ENCODE measurements at places on chromosomes 4 and X.

GRCh38 chr4:94304365-94304971 lies 38.2 kb downstream of the HPGDS start:
- no peak for DNase-seq

GRCh38 chrX:97672138-97672537 lies 788.4 kb downstream of the RPA4 start:
- DNase-seq, result no peak

DNA sequence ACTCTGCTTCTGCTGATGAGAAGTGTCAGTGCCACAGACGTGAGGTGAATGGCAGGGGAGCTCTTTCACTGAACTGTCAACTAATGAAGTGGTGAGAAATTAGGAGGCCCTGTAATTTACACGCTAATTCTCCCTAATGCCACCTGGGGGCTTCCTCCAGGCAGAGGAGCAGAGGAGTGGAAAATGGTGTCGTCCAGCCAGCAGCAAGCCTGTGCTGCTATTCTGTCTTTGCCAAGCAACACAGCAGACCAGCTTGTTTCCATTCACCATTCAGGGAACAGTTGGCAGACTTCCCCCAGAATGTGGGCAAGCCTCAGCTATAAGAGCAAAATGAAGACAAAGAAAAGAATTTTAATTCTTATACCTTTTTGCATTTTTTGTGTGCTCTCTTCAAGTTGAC lies 245.2 kb upstream of the TET2 start:
- DNase-seq, result no peak

GRCh38 chr4:179803857-179804256 lies 2361.6 kb upstream of the AGA start:
- DNase-seq, result no peak

GRCh38 chr4:75490155-75490554 lies 24.0 kb downstream of the RCHY1 start:
- DNase-seq, result no peak

GRCh38 chr4:106454581-106454980 lies 86.0 kb upstream of the GIMD1 start:
- no peak for DNase-seq

Data from activated CD8-positive, alpha-beta memory T cell treated with anti-CD3 and anti-CD28 coated beads, Interleukin-2, amount 50 U/mL, for 4 hours (primary cell).